GM04504 (cell line): ENCODE measurements at places on chromosomes 7 and 10.

DNA sequence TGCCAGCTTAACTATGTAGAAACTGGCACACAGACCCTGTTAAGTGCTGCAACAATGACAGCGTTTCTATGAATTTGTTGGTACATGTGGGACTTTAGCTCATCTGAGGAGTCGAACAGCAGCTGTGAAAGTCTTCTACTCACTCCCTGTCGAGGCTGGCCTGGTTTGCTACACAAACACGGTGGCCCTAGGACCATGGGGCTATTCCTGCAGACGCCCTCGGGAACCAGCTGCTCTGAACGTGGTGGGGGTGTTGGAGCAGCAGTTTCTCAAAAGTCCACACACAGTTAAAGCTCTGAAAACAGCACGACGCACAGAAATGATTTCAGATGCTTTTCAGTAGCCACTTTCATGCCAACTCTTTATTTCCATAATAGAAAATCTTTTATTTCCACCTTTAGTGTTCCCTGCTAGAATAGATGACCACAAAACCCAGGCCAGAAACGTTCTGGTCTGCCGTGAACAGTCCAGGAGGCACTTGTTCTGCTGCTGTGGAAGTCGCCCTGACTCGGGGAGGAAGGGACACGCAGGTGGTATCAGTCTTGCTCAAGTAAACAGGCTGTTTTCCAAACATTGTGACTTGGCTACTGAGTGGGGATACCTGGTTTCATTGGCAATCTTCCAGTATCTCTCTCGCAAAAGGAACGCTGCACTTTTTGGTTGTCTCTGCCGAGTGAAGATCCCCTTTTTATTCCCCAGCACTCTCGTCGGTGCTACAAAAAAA, 21.5 kb downstream of the GUSB start:
- DNase-seq = no peak

DNA sequence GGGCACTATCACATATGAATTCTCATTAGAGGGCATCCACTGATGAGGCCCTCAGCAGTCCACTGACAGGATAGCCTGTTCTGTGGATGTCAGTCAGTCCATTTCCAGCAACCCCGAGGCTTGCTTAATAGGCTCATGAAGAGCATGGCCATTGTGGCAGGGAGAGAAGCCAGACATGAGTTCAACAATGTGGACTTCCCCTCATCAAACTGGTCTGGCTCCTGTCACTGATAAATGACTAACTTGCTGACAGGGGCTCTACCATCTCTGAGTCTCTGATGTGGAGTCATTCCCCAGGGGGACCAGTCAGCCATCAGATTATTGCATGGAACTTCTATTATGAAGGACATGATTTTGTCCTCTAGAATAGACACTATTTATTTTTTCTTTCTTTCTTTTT, 19.8 kb upstream of the TRIL start:
- no peak for DNase-seq

DNA sequence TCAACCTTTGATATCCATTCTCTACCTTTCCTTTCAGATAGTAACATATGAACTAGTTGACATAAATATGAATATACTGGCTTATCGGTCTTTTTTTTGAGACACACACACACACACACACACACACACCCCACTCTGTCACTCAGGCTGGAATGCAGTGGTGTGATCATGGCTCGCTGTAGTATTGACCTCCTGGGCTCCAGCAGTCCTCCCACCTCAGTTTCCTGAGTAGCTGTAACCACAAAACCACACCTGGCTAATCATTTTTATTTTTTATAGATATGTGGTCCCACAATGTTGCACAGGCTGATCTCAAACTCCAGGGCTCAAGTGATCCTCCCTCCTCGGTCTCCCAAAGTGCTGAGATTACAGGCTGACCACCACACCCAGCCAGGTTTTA, 14.2 kb upstream of the NT5C3A start:
- no peak for DNase-seq

DNA sequence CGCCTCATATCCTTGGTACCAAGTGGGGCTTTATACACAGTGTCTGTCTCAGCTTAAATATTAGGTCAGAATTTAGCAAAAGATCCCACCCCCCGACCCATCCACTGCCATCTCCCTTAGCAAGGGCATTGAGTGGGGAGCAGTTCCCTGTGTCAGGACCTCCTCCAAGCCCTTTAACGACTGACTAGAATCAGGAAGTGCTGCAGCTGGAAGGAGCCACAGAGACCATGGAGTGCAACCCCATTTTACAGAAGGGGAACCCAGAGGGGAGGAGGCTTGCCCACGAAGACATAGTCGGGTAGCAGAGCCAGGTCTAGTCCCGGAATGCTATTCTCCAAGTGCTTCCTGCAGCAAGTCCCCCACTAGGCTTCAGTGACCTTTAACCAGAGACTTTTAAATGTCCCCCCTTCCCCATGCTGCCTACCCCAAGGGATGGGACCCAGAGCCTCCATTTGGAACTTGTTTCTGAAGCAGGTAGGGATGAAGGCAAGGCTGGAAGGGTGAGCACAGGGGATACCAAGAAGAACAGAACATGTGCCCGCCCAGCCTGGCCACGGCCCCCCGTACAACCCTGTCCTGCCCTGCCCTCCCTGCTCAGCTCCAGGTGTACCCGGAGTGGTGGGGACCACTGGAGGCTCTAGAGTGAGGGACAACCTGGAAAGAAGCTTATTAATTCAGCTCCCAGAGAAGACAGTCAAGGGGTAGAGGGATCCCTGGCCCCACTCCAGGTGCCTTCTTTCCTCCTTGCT, 41.3 kb downstream of the C10orf105 start:
- no peak for DNase-seq

DNA sequence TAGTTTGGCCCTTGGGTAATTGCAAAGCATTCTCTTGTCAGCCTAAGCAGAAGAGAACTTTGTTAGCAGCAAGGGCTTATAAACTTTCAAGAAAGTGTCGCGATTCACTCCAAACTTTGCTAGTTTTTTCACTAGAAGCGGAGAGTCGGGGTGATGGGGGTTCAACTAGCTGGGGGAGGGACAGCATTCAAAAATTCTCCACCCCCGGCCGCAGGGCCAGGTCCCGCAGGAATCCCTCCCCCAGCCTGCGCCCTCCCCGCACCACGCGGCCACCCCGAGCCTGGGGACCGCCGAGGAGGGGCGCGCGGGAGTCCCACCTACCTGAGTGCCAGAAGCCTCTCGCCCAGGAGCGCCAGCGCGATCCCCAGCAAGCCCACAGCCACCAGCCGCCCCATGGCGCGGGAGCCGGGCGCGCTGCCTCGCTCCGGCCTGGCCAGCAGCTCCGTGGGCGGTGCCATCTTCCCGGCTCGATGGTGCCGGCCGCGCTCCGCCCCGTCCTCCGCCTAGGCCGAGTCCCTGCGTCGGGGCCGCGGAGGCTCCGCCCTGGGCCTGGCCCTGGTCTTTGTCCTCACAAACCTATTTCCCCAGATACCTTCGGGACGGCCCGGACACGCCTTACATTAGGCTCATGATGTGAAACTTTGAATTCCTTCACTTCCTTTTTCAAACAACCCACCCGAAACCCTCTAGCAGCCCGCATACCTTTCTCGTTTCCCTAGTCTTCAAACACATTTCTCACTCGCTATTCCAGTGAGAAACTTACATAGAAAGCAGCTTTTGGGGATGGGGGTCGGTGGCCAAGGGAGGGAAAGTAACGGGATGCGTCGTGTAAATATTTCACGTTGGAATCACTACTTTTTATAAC, at the start of gene PON2:
Gene PON2, minus strand, starts transcription at position 472 of the 865 bp plus-strand sequence. Its CDS starts 77 bp downstream, at position 395.
- peak; percentile 47 for DNase-seq

- no peak for DNase-seq
Observed at GRCh38 chr10:81116990-81117389, 579.3 kb downstream of the SH2D4B start.

DNA sequence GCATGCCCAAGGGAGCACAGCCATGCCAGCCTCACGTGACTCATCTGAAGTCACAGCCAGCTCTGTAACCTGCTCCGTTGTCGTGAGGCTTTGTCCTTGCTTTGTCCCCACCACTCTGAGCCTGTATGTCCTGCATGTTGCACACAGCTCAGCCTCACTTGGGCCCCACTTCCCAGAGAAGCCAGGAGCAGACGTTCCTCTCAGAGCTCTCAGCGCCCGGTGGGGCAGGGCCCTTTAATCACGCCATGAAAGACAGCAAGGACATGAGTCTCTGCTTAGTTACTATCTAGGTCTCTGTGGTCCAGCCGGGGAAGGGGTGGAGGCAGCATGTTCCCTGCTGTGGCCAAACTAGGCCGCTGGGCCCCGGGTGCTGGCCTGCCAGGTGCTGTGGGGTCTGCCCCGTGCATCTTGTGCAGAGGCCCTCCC, 127.4 kb upstream of the FAM20C start:
- DNase-seq = no peak

GRCh38 chr10:12264204-12264940, 68.4 kb downstream of the CDC123 start:
- peak; percentile 40 for DNase-seq

DNA sequence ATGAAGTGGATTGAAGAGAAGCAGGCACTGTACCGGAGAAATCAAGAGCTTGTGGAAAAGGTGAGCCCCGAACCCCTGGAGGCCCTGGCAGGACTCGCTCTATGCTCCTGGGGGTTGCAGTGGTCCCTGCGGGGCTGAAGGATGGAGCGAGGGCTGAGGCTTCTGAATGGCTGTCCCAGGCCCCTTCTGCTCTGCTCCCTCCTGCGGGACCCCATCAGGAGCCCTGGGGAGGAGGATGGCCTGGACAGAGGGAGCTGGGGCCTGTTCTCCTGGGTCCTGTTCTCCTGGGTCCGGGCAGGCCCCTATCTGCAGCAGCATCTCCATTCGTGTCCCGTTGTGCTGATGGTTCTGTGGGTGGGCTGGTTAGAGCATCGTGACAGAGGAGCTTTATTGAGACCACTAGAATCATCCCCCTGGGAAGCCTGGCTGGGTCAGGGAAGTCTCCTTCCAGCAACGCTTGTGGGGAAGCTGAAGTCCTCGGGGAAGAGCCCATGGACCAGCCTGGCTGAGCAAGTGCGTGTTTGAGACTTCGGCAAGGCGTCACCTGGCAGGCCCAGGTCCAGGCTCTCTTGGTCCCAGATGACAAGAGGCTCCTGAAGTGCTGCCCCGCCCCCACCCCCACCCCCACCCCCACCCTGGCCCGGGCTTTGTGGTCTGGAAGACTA, 41.1 kb upstream of the DPYSL4 start:
- DNase-seq = no peak

DNA sequence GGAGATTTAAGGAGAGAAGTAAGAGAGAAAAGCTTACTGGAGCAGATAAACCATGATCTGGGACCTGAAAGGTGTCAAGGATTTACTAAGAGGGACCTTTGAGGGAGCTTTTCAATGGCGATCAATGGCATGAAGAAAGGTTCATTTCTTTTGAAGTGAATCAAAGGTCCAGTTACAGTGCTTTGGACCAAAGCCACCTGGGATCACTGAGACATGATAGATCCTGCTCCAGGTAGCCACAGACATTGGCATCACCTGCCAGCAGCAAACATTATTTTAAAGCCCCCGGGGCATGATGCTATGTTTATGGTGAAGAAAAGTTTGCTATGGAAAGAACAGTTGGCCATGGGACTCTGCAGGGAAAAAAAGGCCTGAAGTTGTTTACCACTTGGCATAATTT, 109.4 kb downstream of the SLC25A13 start:
- no peak for DNase-seq

GRCh38 chr10:113028456-113029440, 78.7 kb downstream of the TCF7L2 start:
- DNase-seq = no peak

- DNase-seq = no peak
Observed at GRCh38 chr7:156527458-156527890, 113.1 kb upstream of the RNF32 start.

- DNase-seq = no peak
Observed at GRCh38 chr7:130418306-130418705, 22.5 kb downstream of the CEP41 start.

DNA sequence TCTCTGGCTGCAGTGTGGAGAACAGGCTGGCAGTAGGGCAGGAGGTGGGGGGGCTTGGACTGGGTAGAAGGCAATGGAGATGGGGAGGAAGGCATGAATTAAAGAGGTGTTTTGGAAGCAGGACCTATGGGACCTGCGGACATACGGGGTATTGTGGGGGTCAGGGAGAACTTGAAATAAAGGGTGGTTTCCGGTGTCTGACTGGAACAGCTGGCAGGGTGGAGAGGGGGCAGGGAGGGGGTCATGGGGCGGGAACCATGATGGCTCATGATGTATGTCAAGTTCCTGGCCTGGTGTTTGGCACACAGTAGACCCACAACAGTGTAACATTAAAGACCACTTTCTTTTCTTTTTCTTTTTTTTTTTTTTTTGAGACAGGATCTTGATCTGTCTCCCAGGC, 5.5 kb downstream of the LHPP start:
- no peak for DNase-seq
